ENCODE measurements at places on chromosomes 13 and 19.

DNA sequence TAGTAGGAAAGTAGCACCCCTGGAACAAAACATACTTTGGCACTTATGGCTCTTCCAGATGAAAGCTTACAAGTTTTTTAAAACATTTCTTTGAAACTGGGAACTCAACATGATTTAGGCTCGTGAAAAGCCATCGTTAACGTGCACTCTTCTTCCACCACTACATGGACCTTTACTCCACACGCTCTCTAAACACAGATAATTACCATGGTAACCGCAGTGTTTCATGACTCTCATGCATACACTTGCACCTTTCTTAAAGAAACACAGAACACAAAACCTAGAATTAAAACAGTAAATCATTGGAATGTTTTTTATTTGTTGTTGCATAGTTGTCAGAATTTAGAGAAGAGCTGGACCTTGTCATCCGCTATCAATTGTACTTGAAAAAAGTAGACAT lies 154.3 kb downstream of the FGF9 start:
- no peak for DNase-seq

- no peak for DNase-seq
Measured at GRCh38 chr13:111559612-111560403, 239.4 kb downstream of the TEX29 start.

DNA sequence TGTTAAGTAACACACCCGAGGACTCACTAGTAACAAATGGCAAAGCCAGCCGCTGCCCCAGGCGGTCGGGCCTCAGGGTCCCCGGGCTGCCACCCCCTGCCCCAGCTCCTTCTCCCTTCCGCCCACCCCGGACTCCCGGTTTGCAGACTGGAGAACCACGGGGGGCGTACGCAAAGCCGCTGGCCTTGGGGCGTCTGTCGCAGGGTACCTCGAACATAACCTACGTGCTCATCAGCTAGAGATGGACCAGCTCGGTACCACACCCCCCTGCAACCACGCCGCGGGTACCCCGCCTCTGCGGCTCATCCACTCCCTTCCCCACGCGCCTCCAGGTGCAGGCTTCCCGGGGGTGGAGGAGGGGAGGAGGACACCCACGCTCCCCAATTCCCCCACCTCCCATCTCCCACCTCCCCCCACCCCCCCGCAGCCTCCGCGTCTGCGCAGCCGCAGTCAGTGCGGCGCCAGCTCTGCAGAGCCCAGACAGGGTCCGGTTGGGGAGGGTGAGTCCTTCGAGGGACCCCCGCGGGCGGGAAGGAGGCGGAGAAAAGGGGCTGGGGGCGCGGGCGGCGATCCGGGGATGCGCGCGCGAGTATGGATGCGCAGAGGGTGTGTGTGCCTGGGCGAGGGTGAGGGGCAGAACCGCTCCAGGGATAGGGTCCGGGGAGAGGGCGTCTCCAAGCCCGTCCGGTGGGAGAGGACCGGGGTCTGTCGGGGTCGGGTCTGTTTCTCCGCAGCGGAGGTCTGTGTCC lies at the start of gene SMIM17:
Gene SMIM17, plus strand, starts transcription at position 449 of the 749 bp plus-strand sequence. CDS start 2,509 bp downstream, outside the sequence.
- no peak for DNase-seq

DNA sequence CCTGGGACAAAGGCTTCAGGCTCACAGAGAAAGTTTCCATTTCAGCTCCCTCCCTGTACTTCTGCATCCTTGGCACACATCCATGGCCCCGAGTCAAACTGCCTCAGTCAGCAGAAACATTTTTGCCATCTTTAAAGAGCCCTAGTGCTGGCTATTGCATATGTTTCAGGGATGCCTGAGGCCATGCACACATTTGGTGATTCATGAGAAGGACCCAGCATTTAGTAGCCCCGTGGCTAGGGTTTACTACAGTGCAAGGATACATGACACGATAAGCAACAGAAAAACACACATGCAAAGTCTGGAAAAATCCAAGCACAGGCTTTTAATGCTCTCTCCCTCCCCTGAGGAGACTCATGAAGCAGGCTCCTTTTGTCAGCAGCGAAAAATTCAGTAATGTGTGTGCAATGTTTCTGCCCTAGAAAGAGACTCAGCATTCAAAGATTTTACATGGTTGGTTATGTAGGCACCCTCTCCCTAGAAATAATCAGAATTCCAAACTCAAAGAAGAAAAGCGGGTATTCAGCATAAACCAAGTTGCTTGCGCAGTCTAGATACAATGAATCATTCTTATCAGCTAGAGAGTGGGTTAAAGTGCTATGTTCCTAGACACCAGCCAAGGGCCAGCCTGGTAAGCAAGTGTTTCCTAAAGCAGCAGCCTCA lies 17.6 kb downstream of the ACOD1 start:
- DNase-seq = no peak

GRCh38 chr13:57946361-57946760 lies 314.8 kb downstream of the PCDH17 start:
- DNase-seq = no peak

GRCh38 chr19:19487950-19488874 lies 27.1 kb downstream of the TSSK6 start:
- DNase-seq = no peak

GRCh38 chr13:52644108-52644507 lies 1.9 kb downstream of the HNRNPA1L2 start:
- no peak for DNase-seq

- DNase-seq = no peak
Measured at GRCh38 chr19:45450012-45450333, 17.8 kb upstream of the FOSB start.

DNA sequence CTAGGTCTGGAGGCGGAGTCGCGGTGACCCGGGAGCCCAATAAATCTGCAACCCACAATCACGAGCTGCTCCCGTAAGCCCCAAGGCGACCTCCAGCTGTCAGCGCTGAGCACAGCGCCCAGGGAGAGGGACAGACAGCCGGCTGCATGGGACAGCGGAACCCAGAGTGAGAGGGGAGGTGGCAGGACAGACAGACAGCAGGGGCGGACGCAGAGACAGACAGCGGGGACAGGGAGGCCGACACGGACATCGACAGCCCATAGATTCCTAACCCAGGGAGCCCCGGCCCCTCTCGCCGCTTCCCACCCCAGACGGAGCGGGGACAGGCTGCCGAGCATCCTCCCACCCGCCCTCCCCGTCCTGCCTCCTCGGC lies at the start of gene SLC5A5:
Gene SLC5A5, plus strand, starts transcription at position 68 of the 373 bp plus-strand sequence. CDS start 375 bp downstream, outside the sequence.
- DNase-seq = no peak

- DNase-seq = no peak
Measured at GRCh38 chr13:110109910-110110309, 197.0 kb downstream of the COL4A1 start.

DNA sequence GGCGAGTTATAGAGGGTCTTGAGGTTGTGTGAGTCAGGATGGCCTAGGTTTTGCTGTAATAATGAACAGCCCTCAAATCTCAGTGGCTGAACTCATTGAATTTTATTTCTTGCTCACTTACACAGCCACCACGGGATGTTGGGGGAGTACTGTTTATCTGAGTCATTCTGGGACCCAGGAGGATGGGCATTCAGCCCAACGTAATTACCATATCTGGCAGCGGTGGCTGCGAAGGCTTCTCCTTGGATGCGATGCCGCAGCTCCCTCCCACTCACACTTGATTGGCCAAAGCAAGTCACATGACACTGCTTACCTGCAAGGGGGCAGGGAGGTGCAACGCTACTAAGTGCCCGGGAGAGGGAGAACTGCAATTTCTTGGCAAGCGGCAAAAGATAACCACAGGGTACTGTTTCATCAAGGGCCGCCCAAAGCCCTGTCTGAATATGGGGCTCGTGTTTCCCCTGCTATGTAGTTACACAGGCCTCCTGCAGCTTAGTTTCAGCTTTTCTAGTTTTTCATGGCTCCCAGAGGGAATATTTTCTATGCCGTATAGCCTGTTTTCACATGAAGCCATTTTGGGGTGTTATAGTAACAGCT lies 19.9 kb downstream of the ZSWIM9 start:
- no peak for DNase-seq

DNA sequence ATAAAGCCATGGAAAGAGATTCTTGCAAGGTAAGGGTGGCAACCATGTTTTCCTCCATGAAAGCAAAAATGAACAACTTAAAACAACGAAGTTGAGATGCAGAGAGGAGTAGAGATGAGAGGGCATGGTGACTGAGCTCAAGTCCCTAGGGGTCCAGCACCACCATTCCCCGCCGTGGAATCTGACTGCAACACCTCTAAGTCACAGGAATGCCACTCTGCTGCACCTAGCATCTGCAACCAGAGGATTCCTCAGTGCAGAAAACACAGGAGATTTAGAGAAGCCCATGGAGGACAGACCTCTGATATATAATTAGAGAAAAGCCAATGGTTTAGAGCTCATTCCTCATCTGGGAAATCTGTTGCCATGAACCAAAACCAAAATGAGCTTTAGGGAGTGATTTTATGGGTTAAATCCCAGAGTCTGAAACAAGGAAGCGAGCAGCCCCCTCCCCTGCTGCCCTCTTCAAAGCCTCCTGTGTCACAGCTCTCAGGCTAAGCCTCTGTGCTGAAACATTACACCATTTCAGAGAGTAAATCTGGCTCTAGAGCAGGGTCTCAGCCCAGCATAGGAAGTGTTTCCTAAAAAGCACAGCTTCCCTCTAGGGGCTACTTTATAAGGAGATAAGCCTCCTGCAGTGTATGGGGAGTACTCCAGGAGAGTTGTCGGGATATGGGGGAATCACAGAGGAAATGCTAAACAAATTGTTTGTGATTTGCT lies 1043.6 kb downstream of the UQCRFS1 start:
- DNase-seq = no peak

- DNase-seq = no peak
Measured at GRCh38 chr19:51693260-51693659, at the start of gene SPACA6. TSS of gene SPACA6 (plus strand) at chr19:51693330. CDS start at chr19:51693527, 197 bp downstream.

- DNase-seq = peak; percentile 30
Measured at GRCh38 chr19:57708641-57709361, at the start of gene ZNF154. TSS of gene ZNF154 (minus strand) at chr19:57709204. CDS start at chr19:57708971, 233 bp downstream.

DNA sequence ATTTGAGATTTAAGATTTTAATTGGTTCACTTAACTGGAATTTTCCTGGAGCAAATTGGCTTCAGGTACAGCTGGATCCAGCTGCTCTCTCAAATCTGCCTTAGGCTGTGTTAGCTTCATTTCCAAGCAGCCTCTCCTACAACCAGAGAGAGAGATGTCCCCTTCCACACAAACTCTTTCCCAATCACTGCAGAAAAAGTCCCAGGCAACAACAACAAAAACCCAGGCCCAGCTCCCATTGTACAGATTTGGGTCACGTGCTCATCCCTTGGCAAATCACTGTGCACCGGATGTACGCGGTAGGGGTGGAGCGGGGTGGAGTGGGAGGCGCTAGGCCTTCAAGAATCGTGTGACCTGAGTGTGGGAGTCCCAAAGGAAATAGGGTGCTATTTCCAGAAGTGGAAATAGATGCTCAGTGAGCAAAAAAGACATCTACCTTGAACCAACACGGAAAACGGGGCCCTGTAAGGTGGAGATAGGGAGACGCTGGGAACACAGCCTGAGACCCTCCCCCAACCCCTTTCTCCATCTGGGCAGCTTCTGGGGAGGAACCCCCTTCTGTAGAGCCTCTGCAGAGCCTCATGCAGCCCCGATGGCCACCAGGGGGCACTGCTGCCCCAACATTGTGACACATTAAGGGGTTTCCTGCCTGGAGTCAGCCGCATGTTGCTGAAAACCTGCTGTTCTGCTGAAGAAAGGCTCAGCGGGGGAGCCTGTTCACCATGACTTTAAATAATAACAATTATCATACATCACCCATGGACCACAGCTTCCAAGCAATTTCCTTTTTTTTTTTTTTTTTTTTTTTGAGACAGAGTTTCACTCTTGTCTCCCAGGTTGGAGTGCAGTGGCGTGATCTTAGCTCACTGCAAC lies 25.4 kb downstream of the HPN start:
- DNase-seq = peak; percentile 84

- no peak for DNase-seq
Measured at GRCh38 chr19:7988307-7988706, 17.1 kb downstream of the ELAVL1 start.

DNA sequence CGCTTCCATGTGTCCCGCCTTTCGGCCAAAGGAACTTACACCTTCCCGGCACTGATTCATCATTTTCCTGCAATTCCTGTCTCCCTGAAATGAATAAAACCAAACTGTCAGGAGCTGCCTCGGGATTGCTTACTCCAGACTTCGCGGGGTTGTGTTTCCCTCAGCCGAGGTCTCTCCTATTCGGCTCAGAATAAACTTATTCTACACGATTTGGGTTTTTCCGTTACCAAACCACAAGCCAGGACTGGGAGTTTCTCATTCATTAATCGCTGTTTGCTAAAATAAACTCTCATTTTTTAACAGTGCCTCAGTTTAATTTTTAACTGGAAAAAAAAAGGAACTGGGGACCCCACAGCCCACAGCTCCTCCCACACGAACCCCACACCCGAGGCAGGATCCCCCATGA lies 667 bp downstream of the ZNF878 start:
- DNase-seq = no peak

- no peak for DNase-seq
Measured at GRCh38 chr13:19089315-19089714, 92.3 kb downstream of the TUBA3C start.

DNA sequence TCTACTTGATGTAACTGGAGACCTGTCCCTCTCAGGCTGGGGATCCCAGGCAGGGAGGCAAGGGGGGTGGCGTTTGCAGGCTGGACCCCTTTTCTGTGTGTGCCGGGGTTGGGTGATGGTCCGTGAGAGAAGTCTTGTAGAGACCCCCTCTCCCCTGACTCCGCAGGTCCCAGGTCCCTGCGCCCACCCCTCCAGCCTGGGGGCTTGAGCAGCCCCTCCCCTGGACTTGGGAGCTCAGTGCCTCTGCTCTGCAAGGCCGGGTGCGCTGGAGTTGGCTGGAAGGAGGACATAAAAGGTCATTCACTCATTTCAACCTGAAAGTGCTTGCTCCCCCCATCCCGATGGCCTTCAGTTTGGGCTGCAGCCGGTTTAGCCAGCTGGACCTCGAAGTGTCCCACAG lies 89.5 kb downstream of the SLC7A1 start:
- DNase-seq = no peak

GRCh38 chr13:44401577-44401976 lies 28.0 kb downstream of the SERP2 start:
- no peak for DNase-seq

- DNase-seq = no peak
Measured at GRCh38 chr19:9877780-9878510, 42.8 kb downstream of the PIN1 start.

DNA sequence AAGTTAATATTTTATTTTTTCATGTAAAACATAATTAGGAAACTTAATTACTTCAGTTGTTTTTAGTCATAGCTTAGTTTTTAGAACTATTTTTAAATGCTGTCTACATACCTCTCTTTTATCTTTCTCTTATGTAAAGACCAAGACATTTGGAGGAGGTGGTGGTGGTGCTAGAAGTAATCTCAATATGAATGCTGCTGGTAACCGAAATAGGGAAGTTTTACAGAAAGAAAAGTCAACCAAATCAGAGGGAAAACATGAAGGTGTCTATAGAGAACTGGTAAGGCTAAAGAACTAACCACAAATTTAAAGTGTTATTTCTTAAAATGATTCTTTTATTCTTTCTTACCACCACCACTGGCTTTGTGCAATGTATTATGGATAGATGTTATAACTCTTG lies 97.3 kb downstream of the TDRD3 start:
- no peak for DNase-seq

- peak; percentile 28 for DNase-seq
Measured at GRCh38 chr19:19335408-19336158, 15.0 kb downstream of the MAU2 start.
